ENCODE measurements at places on chromosomes 5 and 9.

DNA sequence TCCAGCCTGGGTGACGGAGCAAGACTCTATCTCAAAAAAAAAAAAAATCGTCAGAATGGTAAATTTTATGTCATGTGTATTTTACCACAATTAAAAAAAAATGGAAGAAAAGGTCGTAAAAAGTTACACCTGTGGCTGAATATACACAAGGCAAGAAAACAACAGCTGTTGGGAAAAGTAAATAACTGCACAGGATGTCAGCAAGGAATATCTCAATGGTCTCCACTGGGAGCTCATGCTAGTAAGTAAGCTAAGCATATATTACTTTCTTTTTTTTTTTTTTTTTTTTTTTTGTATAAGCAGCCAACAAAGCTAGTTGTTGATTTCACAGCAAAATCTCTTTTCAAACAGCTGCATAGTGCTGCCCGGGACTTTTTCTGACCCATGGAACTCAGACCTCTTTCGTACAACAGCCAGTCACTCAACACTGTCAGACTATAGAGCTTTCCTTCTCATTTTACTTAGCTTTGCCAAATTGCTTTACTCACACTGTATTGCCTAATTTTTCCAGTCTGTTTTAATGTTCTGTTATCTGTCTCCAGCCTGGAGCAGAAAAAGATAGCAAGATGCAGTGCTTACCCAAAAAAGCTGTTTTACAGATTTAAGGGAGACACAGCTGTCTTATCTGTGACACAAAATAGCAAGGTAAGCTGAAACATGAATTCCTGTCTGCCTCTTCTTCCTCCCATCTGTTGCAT is 175.9 kb downstream of the ENC1 start:
- no peak for DNase-seq

GRCh38 chr9:18056993-18057369 is 417.0 kb upstream of the ADAMTSL1 start:
- DNase-seq, result no peak

DNA sequence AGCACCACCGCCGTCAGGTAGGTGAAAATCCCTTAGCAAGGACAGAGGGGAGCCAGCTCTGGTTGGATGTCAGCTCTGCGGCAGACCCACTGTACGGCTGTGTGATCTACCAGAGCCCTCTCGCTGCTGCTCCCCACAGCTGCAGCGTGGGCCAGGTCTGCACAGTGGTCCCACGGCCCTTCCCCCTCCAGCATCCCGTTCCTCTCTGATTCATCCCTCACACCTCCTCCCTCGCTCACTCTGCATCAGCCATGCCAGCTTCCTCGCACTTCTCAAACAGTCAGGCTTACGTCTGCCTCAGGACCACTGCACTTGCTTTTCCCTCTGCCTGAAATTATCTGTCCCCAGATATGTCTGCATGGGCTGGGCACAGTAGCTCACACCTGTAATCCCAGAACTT is 26.6 kb upstream of the CFAP157 start:
- no peak for DNase-seq

- DNase-seq, result peak; percentile 75
Observed at GRCh38 chr9:133786371-133786753, 48.2 kb upstream of the SARDH start.

DNA sequence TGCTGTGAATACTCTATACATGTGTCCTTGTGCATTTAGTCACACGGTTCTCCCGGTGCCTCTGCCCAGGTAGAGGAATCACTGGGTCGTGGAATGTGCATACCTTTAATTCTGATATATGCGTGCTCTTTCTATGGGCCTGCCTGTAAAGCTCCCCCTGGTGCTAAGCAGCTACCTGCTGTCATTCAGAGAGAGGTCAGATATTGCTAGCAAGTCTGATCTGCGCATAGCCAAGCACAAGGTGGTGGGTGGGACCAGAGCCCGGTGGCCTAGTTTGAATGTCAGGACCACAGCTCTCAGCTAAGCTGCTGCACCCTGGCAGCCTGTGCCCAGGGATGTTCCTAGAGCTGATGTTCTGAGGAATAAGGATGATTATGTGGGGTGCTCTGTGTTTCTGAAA is 33.4 kb downstream of the TJP2 start:
- DNase-seq, result no peak

DNA sequence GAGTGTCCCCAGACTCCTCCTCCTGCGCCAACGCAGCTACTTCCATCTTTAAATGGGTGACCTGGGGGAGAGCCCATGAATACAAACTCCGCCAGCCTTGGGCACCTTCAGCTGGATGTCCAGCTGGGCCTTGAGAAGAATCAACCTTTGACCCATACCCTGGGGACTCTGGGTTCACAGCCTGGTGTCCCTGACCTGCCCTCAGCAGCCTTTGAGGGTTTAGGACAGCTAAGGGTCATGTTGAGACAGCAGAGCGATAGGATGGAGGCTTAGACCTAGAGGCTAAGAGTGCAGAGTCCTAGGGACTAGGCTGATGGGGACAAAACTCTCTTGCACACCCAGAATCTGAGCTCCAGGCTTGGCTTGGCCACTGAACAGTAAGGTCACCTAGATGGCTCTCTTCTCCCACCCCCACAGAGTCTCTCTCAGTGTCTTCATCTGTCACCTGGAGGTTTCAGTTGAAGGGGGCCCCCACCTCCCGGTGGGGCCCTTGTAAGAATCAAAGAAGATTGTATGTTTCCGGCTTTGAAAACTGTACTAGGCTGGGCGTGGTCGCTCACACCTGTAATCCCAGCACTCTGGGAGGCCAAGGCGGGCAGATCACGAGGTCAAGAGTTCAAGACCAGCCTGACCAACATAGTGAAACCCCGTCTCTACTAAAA is 6.7 kb upstream of the AQP3 start:
- DNase-seq, result peak; percentile 43

DNA sequence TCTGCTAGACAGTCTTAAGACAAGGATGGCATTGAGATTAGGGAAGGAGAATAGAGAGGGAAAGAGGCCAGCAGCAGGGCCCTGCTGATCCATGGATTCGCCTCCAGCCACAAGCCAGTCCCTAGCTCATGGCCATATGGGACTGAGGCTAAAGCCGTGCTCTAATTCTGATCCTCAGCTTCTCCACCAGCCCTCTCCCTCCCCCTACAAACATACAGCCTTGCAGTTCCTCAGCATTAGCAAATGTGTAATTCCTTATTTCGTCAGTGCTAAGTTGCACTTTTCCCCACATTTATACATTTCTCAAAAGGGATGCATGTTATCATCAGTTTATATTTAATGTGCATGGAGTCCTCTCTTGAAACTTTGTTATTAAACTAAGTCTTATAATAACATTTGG is 34.8 kb downstream of the ZNF462 start:
- no peak for DNase-seq

DNA sequence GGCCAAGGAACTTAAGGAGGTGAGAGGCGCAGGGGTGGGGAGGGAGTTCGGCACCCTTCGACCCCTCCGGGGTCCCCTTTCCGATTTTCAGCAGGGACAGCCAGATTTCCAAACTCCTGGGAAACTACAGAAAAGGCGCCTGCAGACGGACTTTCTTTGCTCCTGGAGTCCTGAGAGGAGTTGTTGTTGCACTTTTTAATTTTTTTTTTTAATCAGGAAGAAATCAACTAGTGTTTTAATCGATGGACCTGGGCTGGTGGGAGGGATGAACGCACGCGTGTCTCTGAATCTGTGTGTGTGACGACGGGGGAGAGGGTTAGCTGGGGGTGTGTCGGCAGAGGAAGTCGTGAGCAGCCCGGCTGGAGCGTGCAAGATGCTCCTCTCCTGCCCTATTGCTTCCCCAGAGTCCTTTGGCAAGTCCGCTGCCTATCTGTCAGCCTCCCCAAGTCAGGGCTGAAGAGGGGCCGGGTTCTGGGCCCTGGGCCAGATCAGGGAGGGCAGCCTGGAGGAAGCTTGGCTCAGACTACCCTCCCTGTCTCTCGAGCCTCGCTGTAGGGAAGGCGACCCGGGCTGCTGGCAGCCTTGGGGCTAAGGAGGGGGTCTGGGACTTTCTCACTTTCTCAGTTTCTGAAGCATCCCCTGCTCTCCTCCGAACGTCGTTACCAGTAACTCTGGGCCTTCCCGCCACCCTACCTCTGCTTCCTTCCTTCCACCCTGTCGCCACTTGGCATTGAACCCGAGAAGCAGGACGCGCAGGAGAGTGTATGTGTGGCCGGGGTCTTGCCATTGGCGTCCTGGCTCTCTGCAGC is 731 bp downstream of the PRR16 start:
- DNase-seq, result peak; percentile 24

DNA sequence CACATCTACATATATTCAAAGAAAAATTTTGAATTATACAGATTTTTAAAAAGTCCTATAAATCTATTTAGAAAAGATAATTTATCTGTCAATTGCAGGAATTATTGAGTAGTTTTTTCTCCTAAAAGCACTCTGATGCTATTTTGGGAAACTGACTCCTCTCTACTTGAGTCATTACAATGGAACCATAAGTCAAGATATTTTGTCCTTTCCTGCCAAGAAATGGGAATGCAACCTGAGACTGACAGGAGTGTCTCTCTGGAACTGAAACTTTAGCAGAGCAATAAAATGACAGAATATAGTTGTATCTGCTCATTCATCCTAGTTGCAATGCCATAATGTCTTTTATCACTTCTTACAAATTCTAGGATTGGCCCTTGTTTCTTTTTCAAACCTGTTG is 48.6 kb downstream of the CARTPT start:
- DNase-seq, result no peak

DNA sequence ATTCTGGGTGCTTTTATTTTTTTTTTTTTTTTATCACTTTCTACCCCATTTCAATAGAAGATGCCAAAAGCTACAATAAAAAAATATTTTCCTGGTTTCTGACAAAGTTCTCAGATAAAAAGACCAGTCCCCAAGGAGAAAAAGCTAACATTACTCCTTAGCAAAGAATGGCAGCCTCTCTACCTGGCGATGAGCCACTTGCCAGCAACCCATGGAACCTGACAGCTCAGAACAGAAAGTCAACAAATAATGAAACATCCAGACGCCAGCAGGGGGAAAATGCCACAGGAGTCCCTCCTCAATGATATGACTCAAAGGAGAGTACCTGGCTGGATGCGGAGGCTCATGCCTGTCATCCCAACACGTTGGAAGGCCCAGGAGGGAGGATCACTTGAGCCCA is 123.2 kb downstream of the MYO10 start:
- no peak for DNase-seq

DNA sequence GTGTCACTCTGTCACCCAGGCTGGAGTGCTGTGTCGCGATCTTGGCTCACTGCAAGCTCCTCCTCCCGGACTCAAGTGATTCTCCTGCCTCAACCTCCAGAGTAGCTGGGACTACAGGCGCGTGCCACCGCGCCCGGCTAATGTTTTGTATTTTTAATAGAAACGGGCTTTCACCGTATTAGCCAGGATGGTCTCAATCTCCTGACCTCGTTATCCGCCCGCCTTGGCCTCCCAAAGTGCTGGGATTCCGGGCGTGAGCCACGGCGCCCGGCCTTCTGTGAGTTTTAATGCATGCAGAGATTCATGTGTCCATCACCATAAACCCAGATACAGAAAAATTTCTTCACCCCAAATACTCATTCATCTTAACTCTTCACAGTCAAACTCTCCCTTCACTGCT is 1046.7 kb downstream of the CDH9 start:
- no peak for DNase-seq

DNA sequence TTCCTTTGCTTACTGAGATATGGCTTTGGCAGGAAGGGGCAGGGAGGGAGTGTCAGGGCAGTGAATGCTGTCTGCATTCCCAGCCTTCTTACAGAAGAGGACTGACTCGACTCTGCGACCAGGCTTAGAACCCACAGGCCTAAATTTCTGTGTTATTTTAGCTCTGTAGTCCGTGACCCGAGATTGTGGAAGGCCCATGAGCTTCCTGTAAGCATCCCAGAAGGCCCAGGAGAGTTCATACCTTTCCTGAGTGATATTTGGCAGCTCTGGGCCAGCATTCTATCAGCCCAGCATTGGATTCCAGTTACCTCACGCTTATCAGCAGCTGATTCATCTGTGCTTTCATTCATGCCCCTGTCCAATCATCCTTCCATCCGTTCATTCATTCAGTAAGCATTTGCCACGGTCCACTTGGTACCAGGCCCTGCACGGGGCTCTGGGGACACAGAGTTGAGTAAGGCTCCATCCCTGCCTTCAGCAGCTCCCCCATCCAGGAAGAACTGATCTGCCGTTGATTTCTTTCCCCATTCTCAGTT is 28.2 kb upstream of the RPL26L1 start:
- no peak for DNase-seq

DNA sequence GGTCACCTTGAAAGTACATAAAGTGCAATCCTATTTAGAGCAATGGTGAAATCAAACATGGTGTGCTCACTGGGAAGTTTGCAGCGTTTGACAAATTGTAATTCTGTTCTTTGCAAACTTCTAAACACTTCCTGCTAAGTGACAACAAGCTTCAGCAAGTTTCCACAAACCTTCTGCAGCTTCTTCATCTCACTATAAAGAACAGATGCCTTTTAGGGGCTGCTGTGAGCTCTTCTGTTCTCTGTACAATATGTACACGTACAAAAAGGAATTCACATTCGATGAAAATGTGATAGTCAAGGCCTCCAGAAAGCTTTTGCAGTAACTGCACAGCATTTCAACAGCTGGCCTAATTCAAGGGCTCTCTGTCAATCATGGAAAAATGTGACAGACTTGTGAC is 543.1 kb downstream of the CETN3 start:
- no peak for DNase-seq

GRCh38 chr9:17578911-17579793 is at the start of gene SH3GL2:
SH3GL2 (plus strand) TSS chr9:17579066.
- DNase-seq, result peak; percentile 18

DNA sequence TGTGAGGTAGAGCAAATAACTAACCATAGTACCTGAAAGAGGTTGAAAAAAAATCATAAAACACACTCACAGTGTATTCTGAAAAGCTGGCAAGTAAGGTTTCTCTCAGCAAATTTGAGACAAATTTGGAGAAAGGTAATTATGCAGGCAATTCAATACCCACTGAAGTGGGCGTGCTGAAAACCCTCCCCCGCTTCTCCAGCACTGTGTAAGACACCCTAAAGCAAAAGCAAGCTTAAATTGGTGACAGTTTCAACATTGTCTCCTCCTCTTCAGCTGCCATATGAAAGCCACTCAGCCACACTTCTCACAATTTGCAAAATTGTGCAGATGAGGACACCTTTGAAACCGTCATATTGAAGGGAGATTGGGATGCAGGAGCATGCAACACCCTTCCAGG is 322.3 kb upstream of the CDH6 start:
- no peak for DNase-seq

DNA sequence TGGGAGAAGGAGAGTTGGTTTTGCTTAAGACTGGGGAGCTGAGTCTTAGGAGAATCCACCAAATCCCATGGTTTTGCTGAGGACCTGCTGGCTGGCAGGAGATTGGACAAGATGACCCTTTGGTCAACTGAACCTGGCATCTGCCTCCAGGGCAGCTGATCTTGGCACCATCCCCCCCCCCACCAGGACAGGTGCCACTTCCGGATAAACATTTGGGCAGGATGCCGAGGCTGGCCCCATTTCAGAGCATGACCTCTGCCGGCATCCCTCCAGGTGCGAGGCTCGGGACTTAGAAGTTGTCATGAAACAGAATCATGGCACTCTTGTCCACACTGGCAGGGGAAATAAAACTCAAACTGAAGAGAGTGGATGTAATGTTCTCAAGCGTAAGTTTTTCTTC is 165.6 kb downstream of the MACROH2A1 start:
- no peak for DNase-seq

- DNase-seq, result no peak
Observed at GRCh38 chr5:124962735-124963134, 216.3 kb upstream of the ZNF608 start.
